NCI-H2081 (cell line): ENCODE measurements at places on chromosomes 1 and 21.

DNA sequence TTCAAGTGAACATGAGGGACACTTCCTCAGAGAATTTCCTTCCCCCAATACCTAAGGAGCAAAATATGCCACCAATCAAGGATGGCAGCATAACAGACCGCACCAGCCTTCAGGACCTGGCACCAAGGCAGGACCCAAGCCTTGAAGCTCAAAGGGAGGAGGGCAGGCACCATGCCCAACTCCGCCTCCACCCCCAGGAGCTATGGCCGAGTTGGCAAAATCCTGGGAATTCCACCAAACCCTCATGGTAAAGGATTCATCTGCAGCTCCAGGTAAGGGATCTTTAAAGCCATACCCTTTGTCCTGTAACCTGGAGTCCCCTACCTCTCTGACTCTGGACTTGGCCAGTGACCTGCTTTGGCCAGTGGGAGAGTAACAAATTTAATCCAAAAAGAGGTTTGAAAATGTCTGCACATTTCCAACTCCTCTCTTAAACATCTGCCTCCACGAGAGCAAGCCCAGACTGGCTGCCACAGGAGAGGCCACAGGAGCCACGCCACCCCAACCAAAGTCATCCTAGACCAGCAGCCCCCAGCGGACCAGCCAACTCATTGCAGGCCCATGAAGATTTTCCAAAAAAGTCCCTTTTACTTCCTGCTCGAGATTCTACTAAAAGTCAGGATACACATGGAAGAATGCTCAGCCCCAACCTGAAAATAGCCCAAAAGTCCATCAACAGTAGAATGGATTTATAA is 41.9 kb downstream of the NPHP4 start:
- no peak for DNase-seq

DNA sequence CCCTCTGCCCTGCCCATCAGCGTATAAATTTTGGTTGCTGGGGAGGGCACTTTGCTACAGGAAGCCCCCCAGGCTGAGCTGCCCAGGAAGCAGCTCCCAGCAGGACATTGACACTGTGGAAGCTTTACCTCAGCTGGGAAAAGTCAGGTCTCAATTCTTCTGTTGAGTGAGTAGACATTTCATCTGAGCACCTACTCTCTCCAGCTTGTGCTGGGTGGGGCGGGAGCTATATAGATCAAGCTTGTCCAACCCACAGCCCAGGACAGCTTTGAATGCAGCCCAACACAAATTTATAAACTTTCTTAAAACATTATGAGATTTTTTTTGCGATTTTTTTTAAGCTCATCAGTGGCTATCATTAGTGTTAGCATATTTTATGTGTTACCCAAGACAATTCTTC is 9.4 kb downstream of the NIPAL3 start:
- no peak for DNase-seq

GRCh38 chr1:163186862-163187261 is 15.9 kb downstream of the RGS5 start:
- DNase-seq = no peak

DNA sequence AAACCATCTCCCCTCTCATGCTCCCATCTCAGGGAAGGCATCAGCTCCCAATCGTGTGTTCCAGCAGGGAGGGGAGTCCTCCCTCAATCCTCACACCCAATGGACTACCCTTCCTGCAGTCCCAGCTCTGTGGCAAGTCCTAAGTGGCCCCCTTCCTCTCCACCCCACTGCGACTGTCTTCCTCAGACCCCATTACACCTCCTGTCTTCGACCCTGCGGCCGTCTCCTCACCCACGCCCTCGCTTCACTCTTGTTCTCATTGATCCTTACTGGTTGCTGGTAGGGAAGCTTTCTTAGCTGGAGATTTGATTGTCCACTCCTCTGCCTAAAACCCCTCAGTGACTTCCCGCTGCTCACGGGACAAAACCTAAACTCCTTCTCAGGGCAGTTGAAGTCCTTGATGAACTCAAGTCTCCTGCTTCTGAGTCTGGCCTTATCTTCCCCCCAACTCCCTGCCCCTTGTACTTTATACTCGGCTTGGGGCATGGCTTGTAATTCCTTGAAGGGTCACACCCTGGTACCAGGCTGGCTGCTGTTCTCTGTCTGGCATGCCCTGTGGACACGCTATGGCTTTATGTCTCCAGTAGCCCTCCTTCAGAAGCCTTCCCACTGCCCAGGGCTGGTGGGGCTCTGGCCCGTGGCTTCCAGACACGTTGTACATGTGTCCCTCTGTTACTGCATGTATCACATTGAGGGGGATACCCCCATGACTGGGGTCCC is 2.3 kb upstream of the EPS8L3 start:
- DNase-seq = no peak

DNA sequence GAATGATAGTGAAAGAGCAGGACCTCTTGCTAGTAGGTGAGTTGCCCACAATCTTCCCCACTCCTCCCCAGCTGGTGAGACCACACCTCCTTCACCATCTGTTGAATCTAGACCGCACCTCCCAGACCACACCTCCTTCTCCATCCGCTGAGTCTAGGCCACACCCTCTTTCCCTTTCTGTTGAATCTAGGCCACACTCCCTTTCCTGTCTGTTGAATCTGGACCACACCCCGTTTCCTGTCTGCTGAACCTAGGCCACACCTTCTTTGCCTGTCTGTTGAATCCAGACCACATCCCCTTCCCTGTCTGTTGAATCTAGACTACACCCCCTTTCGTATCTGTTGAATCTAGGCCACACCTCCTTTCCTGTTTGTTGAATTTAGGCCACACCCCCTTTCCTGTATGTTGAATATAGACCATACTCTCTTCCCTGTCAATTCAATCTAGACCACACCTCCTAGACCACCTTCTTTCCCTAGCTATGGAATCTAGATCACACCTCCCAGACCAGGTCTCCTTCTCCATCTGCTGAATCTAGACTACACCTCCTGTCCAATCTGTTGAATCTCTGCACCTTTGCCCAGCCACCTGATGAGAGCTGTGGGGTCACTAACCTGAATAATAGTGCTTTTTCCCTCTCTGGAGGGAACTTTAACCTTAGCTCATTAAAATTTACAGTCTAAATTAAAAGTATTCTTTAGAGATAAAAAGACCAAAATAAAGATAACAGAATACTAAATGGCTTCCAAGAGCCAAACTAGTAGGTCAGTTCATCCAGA is 116.3 kb downstream of the DAB1 start:
- peak; percentile 4 for DNase-seq

GRCh38 chr1:159921700-159922504 is 3.4 kb downstream of the TAGLN2 start:
- DNase-seq = no peak

GRCh38 chr1:234170622-234171021 is 202.6 kb upstream of the COA6 start:
- DNase-seq = no peak

GRCh38 chr1:231723146-231723545 is 96.6 kb downstream of the DISC1 start:
- no peak for DNase-seq

DNA sequence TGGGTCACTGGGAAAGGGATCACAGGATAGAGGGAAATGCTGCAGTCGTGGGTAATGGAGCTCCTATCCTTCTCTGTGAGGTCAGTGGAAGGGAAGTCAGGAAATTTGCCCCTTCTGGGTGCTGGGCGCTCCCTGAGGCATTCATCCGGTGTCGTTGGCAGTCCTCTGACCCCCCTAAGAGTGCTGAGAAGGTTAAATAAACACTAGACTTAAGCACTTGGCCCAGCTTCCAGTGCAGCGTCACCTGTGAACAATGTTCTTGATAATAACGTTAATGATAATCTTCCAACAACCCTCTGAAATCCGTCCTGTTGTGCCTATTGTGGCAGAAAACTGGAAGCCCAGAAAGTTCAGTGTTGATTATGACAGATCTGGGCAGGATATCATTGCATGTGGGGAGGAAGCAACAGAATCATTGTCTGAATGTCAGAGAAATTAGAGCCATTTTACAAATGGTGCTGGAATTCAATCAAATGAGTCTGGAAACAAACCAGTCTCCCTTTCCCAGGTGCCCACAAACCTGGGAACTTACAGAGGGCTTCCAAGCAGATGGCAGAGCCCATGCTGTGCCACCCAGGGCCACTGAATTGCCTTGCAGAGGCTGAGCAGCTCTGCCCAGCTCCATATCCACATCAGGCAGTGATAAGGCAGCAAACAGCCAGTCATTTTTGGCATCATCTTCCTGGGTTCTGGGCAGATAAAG is 216.8 kb downstream of the KAZN start:
- DNase-seq = peak; percentile 47

- no peak for DNase-seq
Measured at GRCh38 chr1:11790880-11791715, 14.7 kb downstream of the MTHFR start.

- no peak for DNase-seq
Measured at GRCh38 chr21:39346671-39347331, 2.1 kb downstream of the HMGN1 start.
